ENCODE measurements at places on chromosomes 3 and 15.

DNA sequence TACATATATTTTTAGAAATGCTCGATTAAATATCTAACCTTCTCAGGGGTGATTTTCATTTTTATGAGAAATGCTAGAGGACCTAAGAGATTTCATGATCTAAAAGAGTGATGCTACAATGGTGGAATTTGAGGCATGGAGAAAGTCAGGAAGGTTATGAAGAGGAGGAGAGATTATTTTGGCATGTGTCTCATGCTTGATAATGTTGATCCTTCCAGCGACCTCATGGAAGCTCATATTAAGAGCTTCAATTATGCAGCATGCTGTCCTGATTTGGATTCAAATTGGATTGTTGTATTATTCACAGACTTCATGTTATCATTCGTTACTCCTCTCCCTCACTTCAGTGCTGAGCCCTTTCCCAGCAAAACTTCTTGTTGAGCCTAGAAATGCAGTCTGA lies 112.5 kb downstream of the RAP2B start:
- no peak for DNase-seq

- DNase-seq, result no peak
Measured at GRCh38 chr3:175187586-175187985, 328.5 kb downstream of the NAALADL2 start.

DNA sequence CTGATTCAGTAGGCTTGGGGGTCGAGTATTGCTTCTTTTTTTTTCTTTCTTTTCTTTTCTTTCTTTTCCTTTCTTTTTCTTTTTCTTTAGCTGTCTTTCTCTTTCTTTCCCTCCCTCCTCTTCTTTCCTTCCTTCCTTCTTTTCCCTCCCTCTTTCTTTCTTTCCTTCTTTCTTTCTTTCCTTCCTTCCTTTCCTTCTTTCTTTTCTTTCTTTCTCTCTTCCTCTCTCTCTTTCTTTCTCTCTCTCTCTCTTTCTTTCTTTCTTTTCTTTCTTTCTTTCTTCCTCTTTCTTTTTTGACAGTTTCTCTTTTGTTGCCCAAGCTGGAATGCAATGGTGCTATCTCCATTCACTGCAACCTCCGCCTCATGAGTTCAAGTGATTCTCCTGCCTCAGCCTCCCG lies 36.0 kb downstream of the TM4SF4 start:
- no peak for DNase-seq

- DNase-seq, result no peak
Measured at GRCh38 chr3:88364926-88365325, 215.2 kb downstream of the C3orf38 start.

DNA sequence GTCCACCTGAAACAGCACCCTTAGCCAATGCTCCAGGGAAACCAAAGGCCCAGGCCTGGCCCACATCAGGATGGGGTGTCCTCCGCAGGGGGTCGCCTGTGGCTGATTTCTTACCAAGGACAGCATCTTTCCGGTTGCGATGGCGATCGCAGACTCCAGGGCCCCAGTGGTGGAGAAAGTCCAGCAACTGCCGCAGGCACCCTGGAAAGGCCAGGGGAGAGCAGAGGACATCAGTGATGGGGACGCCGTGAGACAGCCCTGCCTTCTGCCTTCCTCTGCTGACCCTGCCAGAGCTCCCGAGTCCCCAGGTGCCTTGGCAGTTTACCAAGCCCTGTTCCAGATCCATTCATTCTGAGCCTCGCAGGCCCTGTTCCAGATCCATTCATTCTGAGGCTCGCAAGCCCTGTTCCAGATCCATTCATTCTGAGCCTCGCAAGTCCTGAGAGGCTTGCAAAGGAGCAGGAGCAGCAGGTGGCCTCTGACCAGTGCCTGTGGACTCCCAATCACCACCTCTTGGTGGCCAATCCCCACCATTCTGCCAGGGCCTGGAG lies 12.5 kb downstream of the CTSH start:
- no peak for DNase-seq

- DNase-seq, result no peak
Measured at GRCh38 chr3:12960497-12960896, 112.7 kb downstream of the IQSEC1 start.

- DNase-seq, result no peak
Measured at GRCh38 chr3:186599142-186599784, 13.6 kb upstream of the AHSG start.

DNA sequence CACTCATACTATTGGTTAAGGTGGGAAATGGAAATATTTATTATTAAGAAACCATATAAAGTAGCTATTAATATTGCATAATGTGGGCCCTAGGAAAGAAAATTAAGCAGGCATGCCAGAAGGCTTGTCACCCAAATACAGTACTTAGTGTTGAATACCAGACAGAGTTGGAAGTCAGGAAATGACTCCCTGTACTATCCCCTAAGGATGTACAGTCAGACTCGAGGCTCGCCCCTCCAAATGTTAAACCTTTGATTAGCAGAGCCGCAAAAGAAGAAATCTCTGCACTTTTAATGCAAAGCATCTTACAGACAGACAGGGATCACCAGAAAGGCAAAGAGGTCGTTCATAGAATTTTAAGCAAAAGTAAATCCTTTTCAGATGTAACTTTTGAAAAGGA lies 11.3 kb upstream of the RBSN start:
- DNase-seq, result no peak

DNA sequence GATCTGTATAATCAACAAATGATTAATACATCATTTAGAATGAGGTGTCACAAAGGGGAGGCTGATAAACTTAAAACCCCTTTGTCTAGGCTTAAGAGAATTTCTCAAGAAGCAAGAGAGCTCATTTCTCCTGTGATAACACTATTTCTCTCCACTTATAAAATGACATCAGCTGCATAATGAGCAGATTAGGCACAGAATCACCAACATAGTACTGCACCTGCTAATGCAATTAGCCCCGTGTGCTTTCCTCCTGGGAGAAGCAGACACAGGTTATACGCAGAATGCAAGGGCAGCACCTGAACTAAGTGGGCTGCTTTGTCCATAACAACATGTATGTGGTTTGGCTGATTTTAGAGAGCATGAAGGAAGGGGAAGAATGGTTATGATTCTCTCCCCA lies 515.3 kb upstream of the CFAP20DC start:
- DNase-seq, result no peak

- no peak for DNase-seq
Measured at GRCh38 chr3:187264021-187264420, 27.5 kb downstream of the MASP1 start.

Data from suppressor macrophage (primary cell).